PC-9 (cell line): ENCODE measurements at places on chromosomes 4 and X.

DNA sequence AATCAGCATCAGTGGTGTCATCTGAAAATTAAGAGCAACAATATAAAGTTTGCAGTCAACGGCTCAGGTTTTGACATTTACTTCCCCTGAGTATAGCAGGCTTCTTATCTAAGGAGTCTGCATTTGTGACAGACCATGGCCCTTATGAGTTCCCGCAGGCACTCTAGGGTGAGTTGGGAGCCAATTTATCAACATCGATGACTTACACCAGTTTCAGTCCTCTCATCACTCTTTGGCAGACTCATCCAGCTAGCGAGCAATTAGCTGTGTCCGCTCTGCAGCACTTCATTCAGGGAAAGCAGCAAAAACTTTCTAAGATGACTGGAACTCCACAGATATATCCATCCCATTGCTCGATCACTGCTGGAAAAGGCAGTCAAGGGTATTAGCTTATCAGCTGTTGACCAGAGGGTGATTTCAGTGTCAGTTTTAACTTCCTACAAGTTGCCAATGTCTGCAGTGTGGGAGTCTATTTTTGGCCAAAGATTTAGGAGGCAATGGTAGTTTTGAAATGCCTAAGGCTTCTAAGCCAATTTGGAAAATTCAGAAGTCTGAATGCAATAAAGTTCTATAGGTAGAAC, 625.1 kb upstream of the TENM3 start:
- DNase-seq, result no peak

GRCh38 chrX:13043938-13044337, 482 bp downstream of the FAM9C start:
- DNase-seq, result no peak

- DNase-seq, result no peak
Measured at GRCh38 chr4:176753049-176753448, 39.7 kb downstream of the VEGFC start.

- peak; percentile 68 for DNase-seq
Measured at GRCh38 chr4:14178421-14178820, 550.9 kb upstream of the BOD1L1 start.

DNA sequence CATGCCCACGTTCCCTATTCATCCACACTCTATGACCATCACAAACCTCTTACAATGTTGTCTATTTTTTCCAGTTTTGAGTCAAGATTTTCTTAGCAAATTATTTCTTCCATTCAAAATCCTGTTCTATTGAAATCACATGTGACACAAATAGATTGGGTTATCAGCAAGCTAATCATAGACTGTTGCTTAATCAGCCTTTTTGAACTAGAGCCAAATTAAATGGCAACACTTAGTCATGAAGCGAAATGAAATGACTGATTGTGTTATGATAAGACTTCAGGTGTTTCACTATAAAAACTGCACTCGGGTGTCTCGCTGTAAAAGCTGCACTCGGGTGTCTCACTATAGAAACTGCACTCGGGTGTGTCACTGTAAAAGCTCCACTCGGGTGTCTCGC, 890.0 kb upstream of the FRG1 start:
- DNase-seq, result peak; percentile 38

- DNase-seq, result peak; percentile 43
Measured at GRCh38 chrX:17613979-17614588, 123.2 kb upstream of the SCML1 start.

DNA sequence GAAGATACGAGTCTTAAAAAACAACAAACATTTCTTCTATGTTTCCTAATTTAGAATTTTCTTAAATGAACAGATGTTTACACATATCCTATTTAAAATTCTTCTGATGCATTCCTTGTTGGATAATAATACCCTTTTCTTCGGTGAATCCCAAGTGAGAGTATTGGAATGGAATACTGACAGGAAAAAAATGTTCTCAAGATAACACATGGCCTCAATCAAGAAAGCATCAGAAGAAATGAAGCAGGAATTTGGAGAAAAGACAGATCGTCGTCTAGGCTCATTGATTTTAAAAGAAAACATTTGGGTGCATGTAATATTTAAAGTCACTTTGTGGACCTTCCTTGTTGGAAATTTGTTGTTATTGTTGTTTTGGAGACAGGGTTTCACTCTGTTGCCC, 196.9 kb upstream of the ANK2 start:
- no peak for DNase-seq

DNA sequence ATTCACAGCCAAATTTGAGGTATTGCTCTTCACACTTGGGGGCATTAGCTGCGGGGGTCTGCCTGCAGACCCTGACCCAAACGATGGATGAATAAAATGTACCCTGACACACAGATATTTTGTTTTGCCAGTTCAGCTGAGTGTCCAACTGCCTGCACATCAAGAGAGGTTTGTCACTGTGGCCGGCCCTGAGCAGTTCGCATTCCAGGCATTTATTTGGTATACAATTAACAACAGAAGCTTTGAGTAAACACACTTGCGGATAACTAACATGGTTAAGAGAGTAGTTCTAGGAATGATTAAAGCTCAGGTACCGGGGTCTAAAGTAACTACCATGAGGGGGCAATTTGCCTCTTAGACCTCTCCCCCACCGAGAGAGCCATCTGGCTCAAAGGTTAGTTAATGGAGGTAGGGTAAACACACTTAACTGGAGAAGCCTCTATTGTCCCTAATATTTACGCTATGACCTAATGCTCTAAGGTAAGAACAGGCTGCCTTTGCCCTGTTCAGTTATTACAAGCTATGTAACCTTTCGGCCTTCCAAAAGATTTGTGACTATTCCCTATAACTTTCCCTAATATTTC, 162.0 kb downstream of the SNCA start:
- no peak for DNase-seq

- peak; percentile 46 for DNase-seq
Measured at GRCh38 chrX:150486011-150486410, 82.4 kb upstream of the MTM1 start.
